Astrocyte of the cerebellum (primary cell): ENCODE measurements at places on chromosomes 3 and 15.
A peak's percentile ranks its signal among the peaks of the same experiment; 100 is the strongest.

- no peak for DNase-seq
Measured at GRCh38 chr15:96766366-96766765, 435.9 kb downstream of the NR2F2 start.

DNA sequence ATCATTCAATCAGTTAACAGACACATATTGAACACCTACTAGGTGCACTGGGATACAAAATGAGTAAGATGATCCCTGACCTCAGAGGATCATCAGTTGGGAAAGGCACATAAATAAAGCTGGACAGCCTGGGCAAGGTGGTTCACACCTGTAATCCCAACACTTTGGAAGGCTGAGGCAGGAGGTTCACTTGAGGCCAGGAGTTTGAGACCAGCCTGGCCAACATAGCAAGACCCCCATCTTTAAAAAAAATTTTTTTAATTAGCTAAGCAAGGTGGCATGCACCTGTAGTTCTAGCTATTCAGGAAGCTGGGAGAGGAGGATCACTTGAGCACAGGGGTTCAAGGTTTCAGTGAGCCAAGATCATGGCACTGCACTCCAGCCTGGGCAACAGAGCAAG is 3.7 kb upstream of the KLHL24 start:
- DNase-seq = no peak

DNA sequence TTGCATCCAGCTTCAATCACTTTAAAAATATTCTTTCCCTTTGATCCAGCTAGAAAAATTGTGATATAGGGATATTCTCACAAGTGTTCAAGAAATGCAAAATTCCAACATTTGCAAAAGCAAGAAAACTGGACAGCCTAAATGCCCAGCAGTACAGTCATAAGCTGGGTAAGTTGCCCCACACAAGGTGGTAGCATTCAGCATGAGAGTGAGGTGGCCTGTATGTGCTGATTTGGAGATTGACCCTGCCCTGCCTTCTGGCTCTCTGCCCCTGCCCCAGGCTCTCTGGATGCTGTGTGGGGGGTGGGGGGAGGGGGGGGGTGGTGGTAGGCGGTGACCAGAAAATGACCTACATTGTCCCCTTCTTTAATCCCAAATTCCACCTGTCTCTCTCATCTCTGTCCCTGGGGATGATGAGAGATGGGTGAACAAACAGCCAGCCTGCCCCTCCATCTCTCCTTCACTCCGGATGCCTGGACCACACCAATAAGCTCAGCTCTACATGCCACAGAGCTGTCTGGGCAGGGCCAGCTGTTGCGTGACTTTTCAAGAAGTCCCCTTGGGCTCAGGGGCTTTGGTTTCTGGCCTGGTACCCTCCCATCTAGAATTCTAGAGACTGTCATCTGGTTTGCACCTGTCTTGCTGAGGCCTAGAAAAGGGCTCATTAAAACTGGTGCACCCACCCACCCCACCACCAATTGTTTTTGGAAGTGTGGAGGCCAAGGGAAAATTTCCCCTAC is 42.2 kb downstream of the SLC28A1 start:
- DNase-seq = no peak

GRCh38 chr3:55662683-55663082 is 175.6 kb upstream of the WNT5A start:
- DNase-seq = peak; percentile 6

GRCh38 chr15:92586966-92587365 is 68.6 kb downstream of the FAM174B start:
- no peak for DNase-seq
